ENCODE measurements at places on chromosomes 6 and 20.

- no peak for DNase-seq
These were observed 24.8 kb downstream of the VIP start for GRCh38 chr6:152775428-152775827.

- DNase-seq = no peak
These were observed 267.6 kb upstream of the PRDM1 start for GRCh38 chr6:105818505-105818904.

GRCh38 chr6:118187568-118188164 lies 280.6 kb downstream of the SLC35F1 start:
- no peak for DNase-seq

DNA sequence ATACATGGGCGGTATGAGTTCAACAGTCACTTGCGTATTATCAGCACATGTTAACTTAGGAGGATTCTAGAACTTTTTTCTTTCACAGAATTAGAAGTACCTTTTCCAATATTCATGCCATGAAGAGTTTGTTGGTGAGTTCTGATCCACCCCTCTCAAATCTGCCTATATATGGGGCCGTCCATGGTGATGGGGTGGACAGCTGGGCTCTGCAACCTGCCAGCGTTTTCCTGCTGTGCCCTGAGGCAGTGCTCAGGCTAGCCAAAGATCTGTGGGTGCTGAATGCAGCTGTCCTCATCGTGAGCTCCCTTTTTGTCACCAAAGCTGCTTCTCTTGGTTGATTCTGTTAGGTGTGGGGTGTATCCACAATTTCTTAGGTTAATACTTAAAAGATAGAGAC lies 88.7 kb downstream of the THBS2 start:
- no peak for DNase-seq

- DNase-seq = no peak
These were observed 233.4 kb upstream of the ID4 start for GRCh38 chr6:19603721-19604120.

DNA sequence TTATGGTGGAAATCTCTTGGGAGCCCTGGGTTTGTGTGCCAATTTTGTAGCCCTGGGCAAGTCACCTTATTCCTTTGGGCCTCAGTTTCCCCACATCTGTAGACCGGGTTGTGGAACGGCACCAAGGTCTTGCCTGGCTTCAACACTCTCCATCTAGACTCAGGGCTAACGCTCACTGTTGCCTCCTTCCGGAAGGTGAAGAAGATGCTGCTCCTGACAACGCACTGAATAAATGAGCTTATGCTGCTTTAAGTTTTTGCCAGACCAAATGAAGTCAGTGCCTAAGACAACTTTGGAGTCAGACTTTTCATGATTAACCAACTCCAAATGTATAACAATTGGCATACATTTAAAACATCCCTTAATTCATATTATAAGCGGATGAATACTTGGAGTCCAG lies 53.1 kb downstream of the PSMG4 start:
- DNase-seq = no peak

DNA sequence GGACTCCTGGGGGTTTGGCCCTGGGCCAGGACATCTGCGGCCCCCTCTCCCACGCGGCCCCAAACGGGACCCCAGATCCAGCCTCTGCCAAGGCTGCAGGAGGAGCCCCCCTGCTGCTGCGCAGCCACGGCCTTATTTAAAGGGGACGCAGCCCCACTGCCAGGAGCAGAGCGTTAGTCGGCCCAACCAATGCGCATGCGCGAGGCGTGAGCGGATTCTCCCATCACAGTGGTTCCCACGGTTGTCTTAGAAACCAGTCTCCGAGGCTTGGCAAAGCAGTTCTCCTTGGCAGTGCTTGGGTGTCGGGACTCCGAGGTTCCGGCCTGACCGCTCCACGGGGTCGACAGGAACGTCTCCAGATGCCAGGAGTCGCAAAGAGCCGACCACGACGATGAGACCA lies 288.3 kb upstream of the ZNF337 start:
- DNase-seq = no peak

DNA sequence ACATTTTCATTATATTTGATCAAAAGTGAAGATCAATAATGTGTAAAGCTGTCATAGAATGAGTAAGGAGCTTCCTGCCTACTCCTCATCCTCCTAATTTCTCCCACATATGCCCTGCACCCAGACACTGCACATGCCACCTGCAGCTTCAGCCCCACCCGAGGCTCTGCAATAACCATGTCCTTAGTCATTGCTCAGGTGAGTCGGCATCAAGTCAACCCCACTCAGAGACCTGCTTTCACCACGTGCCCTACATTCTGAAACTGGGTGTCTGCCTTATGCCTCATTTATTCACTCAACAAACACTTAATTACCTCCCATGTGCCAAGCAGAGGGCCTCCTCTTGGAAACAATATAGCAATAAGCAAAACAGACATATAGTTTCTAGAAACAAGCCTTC lies 15.4 kb upstream of the TNFAIP3 start:
- DNase-seq = no peak

- no peak for DNase-seq
These were observed 31.9 kb upstream of the FAM83D start for GRCh38 chr20:38894091-38894847.

- DNase-seq = no peak
These were observed 12.7 kb upstream of the SENP6 start for GRCh38 chr6:75588948-75589347.

DNA sequence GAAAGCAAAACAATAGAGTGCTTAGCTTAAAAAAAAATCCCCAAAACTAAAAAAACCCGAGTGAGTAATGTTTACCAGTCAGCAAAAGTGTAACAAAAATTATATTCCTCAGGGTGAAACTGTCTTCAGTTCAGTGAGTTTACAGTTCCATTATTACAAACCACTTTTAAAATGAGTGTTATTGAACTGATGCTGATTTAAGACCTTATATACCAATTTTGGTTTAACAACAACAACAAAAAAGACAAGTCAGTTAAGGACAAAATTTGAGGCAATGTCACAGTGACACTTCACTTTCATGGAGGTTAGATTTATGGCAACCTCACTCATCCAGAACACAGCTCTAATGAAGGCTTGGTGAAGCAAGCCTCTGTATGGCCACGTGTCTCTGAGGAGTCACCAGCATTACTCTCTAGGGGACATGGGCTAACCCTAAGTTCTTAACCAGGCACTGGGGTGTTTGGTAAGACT lies 630.8 kb downstream of the PHF3 start:
- DNase-seq = no peak

DNA sequence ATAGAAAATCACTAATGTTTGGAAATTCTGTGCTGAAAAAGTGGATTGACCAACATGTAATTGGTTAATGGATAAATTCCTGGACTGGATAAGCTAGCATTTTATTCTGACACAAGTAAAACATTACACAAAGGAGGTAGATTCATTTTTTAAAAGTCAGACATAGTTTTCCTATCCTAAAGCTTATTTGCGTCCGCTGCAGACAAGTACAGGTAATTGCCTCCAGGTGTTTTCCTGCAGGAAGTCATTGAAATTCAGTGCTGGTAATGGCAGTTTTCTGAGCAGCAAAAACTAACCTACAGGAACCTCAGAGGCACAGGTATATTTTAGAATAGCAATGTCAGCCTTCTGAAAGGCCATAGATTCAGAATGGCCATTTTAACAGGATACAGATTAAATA lies 20.0 kb upstream of the HIVEP1 start:
- DNase-seq = no peak

- DNase-seq = no peak
These were observed 7.1 kb downstream of the VNN2 start for GRCh38 chr6:132750455-132751248.

GRCh38 chr6:133092199-133092598 lies 149.0 kb upstream of the EYA4 start:
- no peak for DNase-seq

GRCh38 chr20:33229843-33230242 lies 6.0 kb upstream of the BPIFA1 start:
- no peak for DNase-seq

DNA sequence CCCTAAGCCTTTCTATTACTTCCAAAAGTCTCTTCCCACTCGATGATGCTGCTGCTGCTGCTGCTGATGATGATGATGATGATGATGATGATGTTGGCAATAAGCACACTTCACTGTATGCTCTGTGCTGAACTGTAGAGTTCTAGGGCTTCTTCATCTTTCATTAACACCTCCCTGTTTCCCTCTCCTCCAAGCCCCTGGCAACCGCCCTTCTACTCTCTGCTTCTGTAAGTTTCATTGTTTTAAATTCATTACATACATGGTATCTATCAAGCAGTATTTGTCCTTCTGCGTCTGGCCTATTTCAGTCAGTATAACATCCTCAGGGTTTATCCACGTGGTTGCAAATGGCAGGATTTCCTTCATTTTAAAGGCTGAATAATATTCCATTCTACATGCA lies 100.2 kb downstream of the THBS2 start:
- no peak for DNase-seq

- no peak for DNase-seq
These were observed 250.1 kb downstream of the ATXN1 start for GRCh38 chr6:16511040-16511660.

GRCh38 chr6:3454273-3455010 lies 2.4 kb downstream of the SLC22A23 start:
- DNase-seq = no peak

- DNase-seq = no peak
These were observed 3.6 kb downstream of the TBCC start for GRCh38 chr6:42742116-42742894.

DNA sequence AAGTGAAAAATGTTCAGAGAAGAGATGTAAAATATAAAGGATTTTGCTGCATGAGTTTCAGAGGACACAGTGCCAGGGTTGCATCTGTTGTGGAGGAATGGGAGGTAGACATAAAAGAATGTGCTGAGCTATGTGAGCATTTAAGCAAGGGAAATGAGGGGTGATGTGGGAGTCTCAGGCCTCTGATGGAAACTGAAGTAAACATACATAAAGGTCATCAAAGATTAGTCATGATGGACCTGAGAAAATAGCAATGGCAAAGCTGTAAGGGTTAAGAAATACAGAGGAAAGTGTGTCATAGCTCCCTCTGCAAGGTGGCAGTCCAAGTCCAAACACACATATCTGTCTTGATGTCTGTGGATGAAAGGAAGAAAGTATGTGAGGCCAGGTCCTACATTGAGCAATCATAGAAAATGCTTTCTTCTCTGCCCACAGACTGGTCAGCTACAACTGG lies 306.6 kb upstream of the ECI2 start:
- DNase-seq = no peak

DNA sequence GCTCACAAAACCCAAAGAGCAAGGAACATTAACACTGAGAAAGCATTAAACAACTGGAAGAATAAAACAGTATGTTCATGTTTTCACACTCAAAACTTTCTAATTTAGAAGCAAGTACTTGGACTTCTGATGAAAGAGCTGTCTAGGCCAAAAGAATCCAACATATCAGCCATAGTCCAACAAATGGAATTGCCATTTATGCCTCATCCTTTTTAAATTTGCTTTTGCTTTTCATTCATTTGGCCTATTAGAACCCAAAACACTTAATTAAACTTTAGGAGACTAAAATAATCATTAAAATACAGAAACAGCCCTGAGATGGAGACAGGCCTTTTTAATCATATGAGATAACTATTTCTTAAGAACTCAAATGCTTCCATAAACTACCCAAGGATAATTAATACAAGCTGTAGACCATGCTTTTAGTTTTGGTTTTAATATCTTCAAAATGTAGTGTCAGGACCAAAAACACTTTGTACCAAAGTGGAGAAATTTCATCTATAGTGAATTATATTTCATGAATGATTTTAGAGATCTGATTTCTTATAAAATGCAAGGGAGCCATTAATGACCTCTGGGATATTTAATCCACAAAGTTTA lies 166.5 kb downstream of the KIF6 start:
- DNase-seq = no peak

- no peak for DNase-seq
These were observed 141.7 kb downstream of the RFX6 start for GRCh38 chr6:117018771-117019170.

DNA sequence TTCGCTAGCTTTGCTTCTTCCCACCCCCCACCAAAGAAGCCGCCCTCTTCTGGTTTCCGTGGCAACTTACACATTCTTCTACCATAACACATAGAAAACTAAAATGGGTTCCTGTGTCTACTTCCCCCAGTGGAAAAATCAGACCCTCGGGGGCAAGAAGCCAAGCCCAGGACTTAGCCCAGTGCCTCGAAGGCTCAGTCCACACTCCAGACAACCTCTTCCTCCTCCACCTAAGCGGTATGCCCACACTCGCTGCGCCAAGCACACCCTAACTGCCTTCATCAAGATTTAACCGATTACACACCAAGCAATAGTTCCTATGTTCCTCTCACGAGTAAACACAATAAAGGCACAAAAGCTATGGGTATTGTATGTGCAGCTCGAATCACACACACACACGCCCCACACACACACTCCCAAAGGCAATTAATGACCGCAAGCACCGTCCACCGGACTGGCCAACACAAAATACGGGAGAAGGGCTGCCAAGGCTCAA lies 537 bp downstream of the PPIL4 start:
- DNase-seq = peak; percentile 37

- no peak for DNase-seq
These were observed 38.5 kb upstream of the CDH22 start for GRCh38 chr20:46346770-46347169.

GRCh38 chr6:129748212-129748900 lies 38.4 kb upstream of the ARHGAP18 start:
- no peak for DNase-seq

DNA sequence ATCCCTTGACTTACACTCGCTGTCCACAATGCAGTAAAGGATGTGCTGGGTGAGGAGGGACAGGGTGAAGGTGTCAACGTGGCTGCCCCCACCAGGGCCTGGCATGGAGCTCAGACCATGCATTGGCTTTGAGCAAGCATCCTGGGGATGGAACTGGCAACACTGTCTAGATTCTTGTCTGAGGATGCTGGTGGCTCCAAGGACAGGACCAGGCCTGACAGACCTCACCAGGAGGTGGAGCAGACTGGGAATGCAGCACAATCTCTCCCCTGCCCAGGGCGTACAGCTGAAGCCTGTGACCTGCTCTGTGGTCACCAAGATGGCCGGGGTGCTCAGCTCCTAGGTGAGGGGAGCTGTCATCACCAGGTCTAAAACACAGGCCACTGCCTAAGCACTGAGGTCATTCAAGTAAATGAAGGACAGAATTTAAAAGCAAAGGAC lies 50.9 kb downstream of the MYH7B start:
- no peak for DNase-seq

DNA sequence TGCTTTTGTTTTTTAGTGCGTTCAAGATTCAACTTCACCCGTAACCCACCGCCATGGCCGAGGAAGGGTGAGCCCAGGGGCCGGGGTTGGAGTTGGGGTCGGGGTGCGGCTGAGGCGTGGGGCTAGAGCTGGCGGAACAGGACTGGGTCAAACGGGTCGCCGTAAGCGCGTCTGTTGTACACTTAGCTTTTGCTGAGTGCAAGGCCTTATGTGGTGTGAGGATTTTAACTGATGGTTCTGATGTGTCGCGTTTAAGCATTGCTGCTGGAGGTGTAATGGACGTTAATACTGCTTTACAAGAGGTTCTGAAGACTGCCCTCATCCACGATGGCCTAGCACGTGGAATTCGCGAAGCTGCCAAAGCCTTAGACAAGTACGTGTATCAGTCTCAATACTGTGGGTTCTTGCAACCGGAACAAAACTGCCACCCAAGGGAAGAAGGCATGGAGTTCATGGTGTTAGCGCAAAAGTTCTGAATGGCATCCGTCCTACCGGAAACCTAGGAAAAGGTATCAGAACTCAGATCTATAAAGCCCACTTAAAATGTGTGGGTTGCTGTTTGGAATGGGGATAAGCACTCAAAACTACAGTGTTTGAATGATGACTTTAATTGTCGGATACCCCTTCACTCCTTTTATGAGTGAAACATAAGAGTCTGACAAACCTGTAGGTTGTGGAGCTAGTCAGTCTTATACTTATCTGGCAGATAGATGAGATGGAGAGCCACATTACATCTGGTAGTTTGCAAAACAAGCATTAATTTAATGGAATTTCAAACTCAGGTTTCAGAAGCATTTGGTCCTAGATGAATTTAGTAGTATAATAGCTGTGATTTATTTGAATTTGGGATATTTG lies 574 bp downstream of the RPS12 start:
- DNase-seq = no peak

Data from stimulated activated CD8-positive, alpha-beta memory T cell treated with anti-CD3 and anti-CD28 coated beads, Interleukin-7, amount 100 ng/mL, for 1 hour (primary cell).